Activated naive CD8-positive, alpha-beta T cell treated with anti-CD3 and anti-CD28 coated beads, Interleukin-2, amount 50 U/mL, for 16 hours (primary cell): ENCODE measurements at places on chromosomes 5 and 9.

DNA sequence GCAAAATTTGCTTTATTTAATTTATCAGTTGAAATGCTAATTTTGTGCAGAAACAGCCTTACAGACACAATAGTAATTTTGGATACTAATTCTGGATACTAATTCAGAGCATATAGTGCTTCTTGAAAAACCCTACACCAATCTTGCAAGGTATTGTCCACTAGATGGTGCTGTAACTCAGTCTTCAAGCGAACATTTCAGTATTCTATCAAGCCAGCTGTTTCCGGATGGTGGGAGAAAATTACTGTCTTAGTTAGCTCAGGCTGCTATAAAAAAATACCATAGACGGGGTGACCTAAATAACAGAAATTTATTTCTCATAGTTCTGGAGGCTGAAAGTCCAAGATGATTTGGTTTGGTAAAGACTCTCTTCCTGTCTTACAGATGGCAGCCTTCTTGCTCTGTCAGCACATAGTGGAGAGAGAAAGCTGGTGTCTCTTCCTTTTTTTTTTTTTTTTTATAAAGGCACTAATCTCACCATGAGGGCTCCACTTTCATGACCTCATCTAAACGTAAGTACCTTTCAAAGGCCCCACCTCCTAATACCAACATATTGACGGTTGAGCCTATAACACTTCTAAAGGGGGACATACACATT is 1306.5 kb upstream of the CDH9 start:
- no peak for DNase-seq

DNA sequence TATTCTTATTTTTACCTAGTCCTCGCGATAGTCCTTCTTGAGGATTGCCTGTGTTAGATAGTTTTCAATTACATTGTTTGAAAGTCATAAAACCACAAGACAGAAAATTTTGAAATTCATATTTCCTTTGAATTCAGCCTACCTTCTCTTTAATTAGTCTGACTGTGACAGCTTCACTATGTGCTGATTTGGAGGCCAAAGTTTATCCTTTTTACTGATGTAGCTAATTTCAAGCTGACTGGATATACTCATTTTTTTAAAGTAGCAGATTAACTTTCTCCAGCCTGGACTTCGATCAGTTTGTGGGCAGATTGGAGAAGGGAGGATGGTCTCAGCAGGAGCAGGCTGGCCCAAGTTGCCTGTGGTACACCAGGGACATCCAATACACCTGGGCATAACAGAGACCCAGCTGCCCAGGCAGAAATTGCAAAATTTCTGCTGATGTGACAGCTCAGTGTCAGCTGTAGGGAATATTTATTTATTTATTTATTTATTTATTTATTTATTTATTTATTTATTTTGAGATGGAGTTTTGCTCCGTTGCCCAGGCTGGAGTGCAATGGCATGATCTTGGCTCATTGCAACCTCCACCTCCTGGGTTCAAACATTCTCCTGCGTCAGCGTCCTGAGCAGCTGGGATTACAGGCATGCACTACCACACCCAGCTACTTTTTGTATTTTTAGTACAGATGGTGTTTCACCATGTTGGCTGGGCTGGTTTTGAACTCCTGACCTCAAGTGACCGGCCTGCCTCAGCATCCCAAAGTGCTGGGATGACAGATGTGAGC is 24.2 kb downstream of the AGXT2 start:
- no peak for DNase-seq

- DNase-seq, result no peak
These were observed 37.3 kb downstream of the STK10 start for GRCh38 chr5:172150514-172151425.

GRCh38 chr9:121709798-121710197 is 58.4 kb downstream of the DAB2IP start:
- DNase-seq, result no peak

DNA sequence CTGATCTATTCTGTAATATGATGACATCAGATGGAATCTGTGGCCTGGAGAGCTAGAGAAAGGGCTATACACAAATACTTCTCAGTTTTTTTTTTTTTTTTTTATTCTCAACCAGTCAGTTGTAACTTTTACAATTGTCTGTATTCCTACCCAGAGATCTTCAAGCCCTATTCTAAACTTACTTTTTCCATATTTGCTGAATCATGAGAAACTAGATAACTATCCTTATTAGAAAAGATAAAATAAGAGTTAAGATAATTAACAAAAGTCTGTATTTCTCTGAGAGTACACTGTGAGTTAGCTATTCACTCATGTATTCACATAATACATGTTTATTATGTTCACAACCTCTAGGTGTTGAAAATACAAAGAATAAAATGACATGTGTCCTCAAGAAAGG is 1575.9 kb downstream of the EFNA5 start:
- no peak for DNase-seq

DNA sequence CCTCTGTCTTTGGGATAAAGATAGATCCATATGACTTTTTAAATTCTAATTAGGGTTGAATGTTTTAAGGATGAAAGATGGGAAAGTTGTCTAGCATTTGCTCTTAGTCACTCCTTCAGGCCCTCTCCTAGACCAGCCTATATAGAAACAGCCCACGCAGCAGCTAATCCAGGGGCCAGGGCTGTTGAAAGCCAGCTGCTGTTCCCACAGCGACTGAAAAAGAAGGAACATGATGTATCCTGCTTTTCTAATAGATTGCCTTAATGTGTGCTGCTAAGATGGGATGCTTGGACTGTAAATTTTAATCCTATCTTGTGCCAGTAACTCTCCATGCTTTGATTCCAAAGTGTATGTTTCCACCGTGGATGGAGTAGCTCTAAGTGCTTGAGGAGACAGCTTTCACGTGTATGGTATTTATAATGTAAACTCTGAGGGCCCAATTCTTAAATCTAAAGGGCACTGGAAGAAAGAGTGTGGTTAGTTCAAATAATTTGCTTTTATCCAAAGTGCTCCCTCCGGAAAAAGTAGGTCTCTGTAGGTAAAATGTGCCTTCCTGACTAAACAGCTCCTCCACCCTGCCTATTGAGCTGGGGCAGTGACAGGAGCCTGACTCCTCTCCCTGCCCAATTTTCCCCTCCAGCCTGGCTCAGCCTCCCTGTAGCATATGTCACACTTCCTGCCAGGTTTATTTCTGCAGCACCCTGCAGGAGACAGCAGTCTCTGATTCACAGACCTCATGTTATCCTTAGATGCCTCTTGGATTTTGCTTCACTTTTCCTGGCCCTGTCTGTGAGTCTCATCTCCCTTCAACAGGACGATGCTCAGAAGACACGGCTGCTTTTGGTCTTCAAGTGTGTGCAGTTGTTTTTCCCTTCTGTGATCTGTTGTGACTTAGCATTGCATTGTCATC is 33.2 kb downstream of the SLC36A1 start:
- no peak for DNase-seq
